NCI-H1436 (cell line): ENCODE measurements at places on chromosomes 5 and 9.

DNA sequence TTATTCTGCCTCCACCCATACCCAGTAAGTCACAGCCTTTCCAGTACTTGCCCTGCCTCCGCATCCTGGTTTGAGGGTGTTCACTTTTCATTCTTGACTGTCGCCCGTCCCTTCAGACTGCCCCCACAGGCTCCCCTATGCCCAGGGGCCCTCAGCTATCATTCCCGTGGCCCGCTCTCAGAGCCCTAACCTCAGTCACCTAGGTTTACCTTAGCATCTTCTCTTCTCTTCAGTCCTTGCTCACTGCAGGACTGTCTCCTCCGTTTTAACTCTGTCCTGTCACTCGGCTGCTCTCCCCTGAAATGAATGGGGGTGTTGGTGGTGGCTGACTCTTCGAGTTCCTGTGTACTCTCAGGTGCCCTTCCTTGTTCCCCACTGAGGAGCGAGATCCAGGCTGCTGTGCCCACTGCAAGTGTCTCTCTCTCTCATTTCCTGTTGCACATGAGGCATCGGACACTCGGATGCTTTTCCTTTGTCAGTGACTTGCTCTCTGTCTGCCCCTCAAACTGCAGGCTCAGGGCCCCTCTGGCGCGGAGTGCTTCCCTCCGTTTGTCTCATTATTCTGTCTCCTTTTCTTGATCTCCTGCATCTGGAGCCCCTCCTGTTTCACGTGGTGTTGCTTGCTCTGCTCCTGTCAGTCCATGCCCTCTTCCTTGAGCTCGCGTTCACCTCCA, 89.8 kb downstream of the CACNA1B start:
- no peak for DNase-seq

DNA sequence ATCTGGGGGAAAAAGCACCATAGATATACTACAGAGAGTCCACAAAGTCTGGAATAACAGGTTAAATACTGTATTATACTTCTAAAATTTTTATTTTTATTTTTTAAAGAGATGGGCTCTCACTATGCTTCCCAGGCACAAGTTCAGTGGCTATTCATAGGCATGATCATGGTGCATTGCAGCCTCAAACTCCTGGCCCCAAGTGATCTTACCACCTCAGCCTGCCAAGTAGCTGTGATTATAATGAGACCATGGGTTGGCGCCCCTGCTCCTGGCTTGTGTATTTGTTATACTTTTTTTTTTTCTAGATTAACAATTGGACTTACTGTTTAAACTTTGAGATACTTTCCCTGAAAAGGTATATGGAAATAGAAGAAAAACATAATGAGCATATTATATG, 25.9 kb downstream of the ERBIN start:
- no peak for DNase-seq

- no peak for DNase-seq
Measured at GRCh38 chr5:179296150-179296821, 49.0 kb downstream of the ADAMTS2 start.

DNA sequence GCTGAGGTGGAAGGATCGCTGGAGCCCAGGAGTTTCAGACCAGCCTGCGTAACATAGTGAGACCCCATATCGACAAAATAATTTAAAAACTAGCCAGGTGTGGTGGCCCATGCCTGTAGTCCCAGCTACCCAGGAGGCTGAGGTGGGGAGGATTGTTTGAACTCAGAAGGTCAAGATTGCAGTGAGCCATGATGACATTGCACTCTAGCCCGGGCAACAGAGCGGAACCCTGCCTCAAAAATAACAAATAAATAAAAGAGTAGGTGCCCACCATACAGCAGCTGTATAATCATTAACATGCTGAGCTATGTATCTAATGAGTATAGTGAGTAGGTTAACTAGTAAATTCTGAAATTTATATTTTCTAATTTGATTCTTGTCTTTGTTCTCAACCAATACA, 11.0 kb upstream of the ATP6V0E1 start:
- DNase-seq = no peak

- no peak for DNase-seq
Measured at GRCh38 chr9:5949103-5949699, 58.5 kb downstream of the MLANA start.

- no peak for DNase-seq
Measured at GRCh38 chr5:124659798-124660197, 86.6 kb downstream of the ZNF608 start.

GRCh38 chr9:123998970-123999621, 12.5 kb upstream of the LHX2 start:
- no peak for DNase-seq

GRCh38 chr5:116534964-116535651, 39.5 kb downstream of the SEMA6A start:
- DNase-seq = no peak

GRCh38 chr5:40277161-40277906, 402.4 kb upstream of the PTGER4 start:
- no peak for DNase-seq

DNA sequence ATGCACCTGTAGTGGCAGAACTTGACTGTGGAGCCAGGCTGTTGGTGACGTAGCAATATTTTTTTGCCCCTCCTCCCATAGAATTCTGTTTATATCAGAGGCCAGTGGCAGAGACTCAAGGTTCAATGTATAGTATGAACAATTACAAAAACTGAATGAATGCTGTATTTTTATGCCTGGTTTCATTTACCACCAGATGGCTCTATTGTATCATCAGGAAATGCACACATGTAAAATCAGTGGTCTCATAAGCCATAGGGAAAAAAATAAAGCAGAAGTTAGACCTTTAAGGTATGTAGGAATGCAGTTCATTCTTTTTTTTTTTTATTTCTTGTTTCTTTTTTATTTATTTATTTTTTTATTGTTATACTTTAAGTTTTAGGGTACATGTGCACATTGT, 43.6 kb downstream of the CCDC192 start:
- DNase-seq = no peak

GRCh38 chr5:56814361-56814962, 887 bp upstream of the MAP3K1 start:
- no peak for DNase-seq

DNA sequence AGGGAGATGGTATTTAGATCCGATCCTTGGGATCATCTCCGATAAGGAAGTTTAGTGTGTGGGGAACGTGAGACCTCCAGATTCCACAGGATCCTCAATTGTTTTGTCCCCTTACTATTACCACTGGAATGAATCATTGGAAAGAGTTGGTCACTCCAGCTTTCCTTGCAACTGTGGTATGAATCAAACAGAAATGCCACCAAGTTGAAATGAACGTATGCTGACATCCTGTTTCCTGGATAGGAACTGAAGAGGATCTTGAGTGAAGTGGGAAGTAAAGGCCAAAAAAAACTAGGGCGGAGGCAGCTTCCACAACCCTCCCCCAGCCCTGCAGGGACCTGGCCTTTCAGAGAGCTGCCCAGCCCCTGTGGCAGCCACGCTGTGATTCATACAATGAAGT, 23.9 kb downstream of the IRX1 start:
- no peak for DNase-seq

DNA sequence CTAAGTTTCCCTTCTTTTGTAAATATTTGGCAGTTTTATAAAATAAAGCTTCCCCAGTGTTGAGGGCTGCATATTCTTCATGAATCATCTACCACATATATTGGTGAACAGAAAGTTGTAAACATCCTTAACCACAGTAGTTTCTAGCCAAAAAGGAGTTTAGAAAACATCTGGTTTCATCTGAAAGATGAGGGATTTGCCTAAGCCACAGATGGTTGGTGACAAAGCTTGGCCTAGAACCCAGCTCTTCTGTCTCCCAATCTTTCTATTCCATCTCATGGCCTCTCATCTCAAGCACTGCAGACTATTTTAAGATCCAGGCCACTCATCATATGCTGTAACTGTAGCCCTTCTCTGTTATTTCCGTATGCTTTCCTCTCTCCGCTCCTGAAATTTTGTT, 232.3 kb upstream of the TRPM3 start:
- no peak for DNase-seq

DNA sequence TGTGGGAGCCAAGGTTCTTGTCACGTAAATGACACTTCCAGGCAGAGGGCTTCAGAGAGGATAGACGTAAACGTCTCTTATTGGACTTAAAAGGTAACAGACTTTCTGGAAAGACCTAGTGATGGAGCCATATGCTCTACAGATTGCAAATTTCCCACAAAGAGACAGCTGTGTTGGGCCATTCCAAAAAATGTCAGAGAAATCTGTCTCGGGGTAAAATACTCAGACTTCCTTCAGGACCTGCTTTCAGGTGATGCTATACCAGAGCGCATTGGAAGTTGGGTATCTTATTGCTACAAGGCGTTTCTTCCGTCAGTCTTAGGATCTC, 29.2 kb downstream of the PROP1 start:
- DNase-seq = no peak

GRCh38 chr9:122201641-122202040, 27.1 kb downstream of the LHX6 start:
- no peak for DNase-seq

- DNase-seq = no peak
Measured at GRCh38 chr9:128251732-128252100, 24.1 kb downstream of the GOLGA2 start.

- no peak for DNase-seq
Measured at GRCh38 chr9:127898433-127899127, 823 bp downstream of the ST6GALNAC6 start.

DNA sequence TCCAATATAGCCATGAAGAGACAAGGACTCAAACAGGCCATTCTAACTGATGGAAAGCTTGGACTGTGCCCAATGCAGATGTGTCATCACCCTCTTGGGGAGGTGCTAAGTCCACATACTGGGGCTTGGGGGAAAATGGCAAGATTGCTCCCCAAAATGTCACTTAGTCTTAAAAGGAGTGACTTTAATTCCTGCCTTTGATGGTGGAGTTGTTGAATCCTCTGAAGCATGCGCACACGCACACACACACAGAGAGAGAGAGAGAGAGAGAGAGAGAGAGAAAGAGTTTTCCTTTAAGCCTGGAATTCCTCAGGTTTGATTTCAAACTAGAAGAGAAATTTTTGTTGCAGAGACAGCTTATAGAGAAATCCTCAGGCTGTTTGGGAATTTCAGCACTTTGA, 161.9 kb upstream of the GAS1 start:
- DNase-seq = no peak

DNA sequence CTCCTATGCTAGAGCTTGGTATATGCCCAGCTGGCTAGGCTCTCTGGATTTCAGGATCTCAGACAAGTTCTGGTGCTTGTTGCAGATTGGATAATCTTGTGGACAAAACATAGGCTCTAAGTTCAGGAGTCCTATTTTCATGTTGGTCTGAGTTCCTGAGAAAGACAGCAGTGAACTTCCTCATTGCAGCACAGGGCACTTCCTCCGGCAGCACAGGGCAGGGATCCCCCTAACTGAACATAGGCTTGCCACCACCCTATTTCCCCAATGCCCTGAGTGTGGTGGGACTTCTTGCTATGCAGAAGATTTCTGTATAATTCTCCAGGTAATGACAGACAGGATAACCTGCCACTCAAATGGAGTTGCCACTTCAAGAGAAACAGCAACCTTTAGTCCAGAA, 220.1 kb downstream of the PIK3R1 start:
- no peak for DNase-seq

DNA sequence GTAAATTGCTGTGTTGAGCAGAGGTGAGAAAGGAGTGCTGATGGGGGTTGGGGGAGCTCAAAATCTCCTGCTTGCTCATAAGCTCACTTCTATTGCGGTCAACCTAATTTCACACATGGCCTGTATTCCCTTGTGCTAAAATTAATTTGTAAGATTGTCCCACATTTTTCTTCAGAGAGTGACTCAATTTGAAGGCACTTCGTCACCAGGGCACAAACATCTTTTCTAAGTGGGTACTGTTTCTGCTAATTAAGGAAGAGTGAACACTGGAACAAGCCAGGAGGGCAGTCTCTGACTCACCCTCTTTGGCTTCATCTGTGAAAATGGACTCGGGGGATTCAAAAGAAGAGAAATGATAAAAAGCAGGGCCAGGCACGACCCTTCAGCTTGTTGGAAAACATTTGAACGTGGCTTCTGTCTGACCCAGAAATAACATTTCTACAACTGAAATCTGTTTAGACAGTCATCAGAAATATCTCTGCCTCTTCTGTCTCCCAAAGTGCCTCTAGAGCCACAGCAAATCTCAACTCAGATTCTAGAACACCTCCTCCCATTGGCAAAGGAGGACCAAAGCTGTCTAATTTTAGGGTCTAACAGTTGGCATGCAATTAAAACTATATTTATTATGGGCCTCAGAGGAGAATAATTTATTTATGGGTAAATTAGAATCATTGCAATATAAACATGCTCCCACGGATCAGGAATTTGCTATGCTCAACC, 49.8 kb downstream of the FEM1C start:
- DNase-seq = no peak

- DNase-seq = no peak
Measured at GRCh38 chr5:148810823-148811222, 15.6 kb upstream of the ADRB2 start.

DNA sequence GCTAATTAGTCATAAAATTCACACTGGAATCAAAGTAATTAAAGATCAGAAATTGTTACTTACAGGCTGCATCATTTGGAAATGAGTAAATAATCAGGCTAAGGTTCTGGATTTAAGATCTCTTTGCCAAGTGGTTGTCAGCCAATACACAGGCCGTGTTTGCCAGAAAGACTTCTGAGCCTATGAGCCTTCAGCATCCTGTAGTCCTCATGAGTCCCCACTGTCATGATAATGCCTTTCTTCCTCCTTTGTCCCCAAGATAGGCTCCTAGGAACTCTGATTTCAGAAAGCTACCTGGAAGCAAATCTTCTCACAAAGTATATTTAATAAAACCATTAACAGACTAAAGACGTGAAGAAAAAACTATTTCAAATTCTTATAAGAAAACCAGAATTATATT, 810.5 kb downstream of the DNAH5 start:
- no peak for DNase-seq

GRCh38 chr5:35246900-35247647, 16.8 kb upstream of the PRLR start:
- no peak for DNase-seq

GRCh38 chr9:117815315-117815714, 111.1 kb downstream of the TLR4 start:
- DNase-seq = no peak

DNA sequence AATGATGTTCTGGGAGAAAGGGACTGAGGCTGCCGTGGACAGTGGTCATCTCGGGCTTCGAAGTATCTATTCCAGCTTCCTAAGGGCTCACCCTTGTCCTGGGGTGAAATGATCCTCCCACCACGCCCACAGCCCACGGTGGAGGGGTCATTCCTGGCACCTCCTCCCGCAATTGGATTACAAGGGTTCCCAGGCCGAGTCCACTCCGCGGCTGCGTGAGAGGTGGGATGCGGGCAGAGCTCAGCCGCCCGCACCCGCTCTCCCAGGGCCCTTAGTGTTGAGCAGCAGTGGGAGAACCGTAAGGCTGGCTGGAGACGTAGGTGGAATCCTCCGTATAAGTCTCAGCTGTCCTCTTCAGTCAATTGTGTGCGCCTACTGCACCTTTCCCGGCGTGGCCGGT, 273.3 kb upstream of the ADAMTS16 start:
- DNase-seq = no peak

DNA sequence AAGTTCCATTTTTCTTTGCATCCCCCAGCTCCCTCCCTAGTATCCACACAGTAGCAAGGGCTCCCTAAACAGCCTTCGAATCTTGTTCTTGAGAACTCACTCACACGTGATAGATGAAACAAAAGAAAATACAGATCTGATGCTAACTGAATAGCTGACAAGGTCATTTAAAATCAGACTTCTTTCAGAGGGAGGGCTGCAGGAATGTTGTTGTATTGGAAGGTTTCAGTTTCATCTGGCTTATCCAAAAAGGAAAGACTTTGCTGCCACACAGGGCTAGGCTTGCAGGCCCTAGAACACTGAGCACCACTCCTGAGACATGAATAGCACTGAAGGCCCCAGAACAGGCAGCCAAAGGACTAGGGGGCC, 3.2 kb downstream of the CD180 start:
- no peak for DNase-seq

GRCh38 chr5:31232273-31232888, 38.9 kb downstream of the CDH6 start:
- no peak for DNase-seq
